ENCODE measurements at places on chromosomes 4 and X. TPM values are rescaled to one million over a fixed set of nuclear protein-coding genes. Genes with fewer than 3 reads are reported as not detected.

The CCNA2 gene
- 74.7 TPM for total RNA-seq

The CLDN22 gene
- not detected for total RNA-seq

The SPOCK3 gene
- total RNA-seq, result not detected

The KIAA0232 gene
- 13.6 TPM for total RNA-seq

The UCP1 gene
- not detected for total RNA-seq

The TEC gene
- total RNA-seq, result 2.4 TPM

The CT47B1 gene
- not detected for total RNA-seq

The SMIM10L2A gene
- 0.21 TPM for total RNA-seq

The TLL1 gene
- not detected for total RNA-seq

The FGG gene
- total RNA-seq, result not detected

The PNMA6F gene
- not detected for total RNA-seq

The PDGFRA gene
- total RNA-seq, result not detected

The MAPK10 gene
- total RNA-seq, result not detected

The BMPR1B gene
- total RNA-seq, result not detected

The KIF4A gene
- 26.5 TPM for total RNA-seq

The SFRP2 gene
- not detected for total RNA-seq

The HTRA3 gene
- not detected for total RNA-seq

The ANOS1 gene
- not detected for total RNA-seq

The MAGEE2 gene
- not detected for total RNA-seq

The ACE2 gene
- total RNA-seq, result not detected

The GCNA gene
- 3.5 TPM for total RNA-seq

The CXCL6 gene
- total RNA-seq, result not detected

The CABS1 gene
- total RNA-seq, result not detected

The TMEM31 gene
- total RNA-seq, result not detected

The DKC1 gene
- total RNA-seq, result 150 TPM

The MAGEC1 gene
- total RNA-seq, result not detected

The GLOD5 gene
- not detected for total RNA-seq

The TCEAL2 gene
- total RNA-seq, result not detected

The AFM gene
- not detected for total RNA-seq

The EGFL6 gene
- total RNA-seq, result 3.4 TPM

The HMGN5 gene
- 2.8 TPM for total RNA-seq

The HPGD gene
- 0.48 TPM for total RNA-seq
